ENCODE measurements at places on chromosomes 13 and 19.
A peak's percentile ranks its signal among the peaks of the same experiment; 100 is the strongest.

- peak; percentile 8 for DNase-seq
Observed at GRCh38 chr13:24747248-24748060, 16.5 kb upstream of the RNF17 start.

DNA sequence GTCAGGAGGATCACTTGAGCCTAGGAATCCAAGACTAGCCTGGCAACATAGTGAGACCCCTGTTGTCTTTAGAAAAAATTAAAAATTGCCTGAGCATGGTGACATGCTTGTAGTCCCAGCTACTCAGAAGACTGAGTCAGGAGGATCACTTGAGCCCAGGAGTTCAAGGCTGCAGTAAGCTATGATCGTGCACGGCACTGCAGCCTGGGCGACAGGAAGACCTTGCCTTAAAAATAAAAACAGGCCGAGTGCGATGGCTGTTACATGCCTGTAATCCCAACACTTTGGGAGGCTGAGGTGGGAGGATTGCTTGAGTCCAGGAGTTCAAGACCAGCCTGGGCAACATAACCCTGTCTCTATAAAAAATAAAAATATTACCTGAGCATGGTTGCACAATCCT is 5.4 kb downstream of the HNRNPUL1 start:
- no peak for DNase-seq

- no peak for DNase-seq
Observed at GRCh38 chr13:66341635-66342377, 888.3 kb downstream of the PCDH9 start.

DNA sequence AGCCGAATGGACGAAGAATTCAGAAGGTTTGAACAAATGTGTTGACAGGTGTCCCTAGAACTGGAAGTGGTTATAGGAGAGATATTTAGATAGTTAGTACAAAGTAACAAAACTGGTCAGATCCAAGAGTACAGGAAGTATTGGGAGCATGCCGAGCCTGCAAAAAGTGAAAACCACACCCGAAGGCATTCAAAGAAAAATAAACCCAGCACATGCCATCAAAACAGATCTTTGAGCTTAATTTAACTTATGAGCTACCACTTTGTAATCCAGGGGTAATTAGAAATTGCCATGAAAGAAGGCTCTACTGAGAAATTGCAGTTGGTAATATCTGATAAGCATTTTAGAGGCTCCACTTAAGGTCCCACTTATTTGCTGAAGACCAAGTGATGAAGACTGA is 214.2 kb downstream of the DNAJC15 start:
- DNase-seq = no peak

- DNase-seq = no peak
Observed at GRCh38 chr13:26585136-26585535, 27.7 kb downstream of the WASF3 start.

- DNase-seq = no peak
Observed at GRCh38 chr19:45340232-45340898, at the start of gene KLC3. Gene KLC3 (plus strand): TSS chr19:45340750. CDS start chr19:45345542, 4,792 bp downstream.

DNA sequence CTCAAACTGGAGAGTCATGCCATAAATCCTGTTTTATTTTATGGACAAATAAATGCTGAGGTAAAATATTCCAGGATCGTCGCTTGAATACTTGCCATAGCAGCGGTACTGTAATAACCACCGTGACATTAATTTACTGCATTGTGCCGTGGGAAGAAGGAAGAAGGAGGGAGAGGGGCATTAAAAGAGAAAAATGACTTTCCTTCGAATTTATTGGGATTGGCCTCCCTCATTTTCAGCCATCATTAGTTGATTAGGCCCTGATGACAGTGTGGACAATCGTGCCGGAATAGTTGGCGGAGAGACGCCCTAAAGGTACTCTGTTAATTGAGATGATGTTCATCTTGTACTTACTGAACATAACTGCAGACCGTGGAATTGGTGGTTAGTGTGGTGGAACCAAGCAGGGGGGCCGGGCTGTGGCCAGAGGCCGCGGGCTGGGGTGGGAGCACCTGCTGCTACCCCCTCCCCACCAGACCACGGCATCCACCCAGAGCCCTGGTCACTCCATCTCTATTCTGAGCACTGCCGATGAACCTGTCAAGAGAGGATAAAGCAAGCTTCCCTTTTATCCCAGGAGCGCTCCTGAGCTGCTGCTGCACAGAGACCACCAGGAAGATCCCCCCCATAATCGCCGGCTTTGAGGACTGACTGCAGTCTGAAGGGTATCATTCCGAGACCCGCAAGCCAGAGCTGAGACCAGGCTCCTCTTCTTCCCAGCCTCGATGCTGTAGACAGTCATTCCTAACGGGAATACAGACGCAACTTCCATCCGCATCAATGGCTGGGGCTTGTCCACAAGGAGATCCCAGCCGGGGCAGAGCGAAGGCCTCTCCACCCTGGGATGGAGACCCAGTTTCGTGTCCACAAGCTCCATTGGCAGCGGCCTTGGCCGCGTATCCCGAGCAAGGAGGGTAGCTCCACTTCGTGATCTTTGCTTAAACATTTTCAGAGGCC is 168.3 kb upstream of the TSHZ3 start:
- DNase-seq = no peak

GRCh38 chr13:105219651-105220050 is 1315.8 kb downstream of the EFNB2 start:
- no peak for DNase-seq

DNA sequence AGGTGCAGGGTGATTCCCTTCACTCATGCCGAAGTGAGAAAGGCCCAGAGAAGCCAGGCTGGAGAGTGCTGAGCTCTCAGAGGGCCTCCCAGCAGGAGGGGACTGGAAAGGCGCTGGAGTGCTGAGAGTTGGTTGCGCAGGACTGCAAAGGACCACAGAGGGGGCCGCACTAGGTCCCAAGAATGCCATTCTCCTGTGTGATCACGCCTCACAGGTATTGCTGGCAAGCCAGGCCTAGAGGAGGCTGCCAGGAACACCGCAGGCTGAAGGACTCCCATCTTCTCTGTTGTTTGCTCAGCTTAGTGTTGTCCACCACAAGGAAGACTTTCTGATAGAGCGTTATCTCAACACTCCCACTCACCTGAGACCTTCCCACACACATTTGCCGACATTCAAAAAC is 165.0 kb downstream of the FGF14 start:
- no peak for DNase-seq

- DNase-seq = no peak
Observed at GRCh38 chr19:23823952-23824389, 65.3 kb upstream of the ZNF681 start.

DNA sequence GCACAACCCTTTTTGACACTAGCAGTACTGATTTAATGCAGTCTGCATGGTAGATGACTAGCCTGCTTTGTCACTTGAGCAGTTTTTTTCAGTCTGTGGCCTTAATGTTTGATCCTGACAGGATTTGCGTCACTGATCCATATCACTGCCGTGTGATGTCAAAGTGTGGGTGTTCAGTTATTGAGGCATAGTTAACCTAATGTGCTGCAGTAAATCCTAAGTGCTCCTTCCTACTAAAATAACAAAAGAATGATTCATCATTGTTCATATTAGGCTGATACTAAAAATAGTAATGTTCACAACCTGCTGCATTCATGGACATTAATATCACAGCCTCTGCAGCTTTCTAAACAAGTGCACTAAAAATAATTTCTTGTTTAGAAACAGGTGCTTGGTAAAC is 121.9 kb upstream of the MLNR start:
- no peak for DNase-seq

DNA sequence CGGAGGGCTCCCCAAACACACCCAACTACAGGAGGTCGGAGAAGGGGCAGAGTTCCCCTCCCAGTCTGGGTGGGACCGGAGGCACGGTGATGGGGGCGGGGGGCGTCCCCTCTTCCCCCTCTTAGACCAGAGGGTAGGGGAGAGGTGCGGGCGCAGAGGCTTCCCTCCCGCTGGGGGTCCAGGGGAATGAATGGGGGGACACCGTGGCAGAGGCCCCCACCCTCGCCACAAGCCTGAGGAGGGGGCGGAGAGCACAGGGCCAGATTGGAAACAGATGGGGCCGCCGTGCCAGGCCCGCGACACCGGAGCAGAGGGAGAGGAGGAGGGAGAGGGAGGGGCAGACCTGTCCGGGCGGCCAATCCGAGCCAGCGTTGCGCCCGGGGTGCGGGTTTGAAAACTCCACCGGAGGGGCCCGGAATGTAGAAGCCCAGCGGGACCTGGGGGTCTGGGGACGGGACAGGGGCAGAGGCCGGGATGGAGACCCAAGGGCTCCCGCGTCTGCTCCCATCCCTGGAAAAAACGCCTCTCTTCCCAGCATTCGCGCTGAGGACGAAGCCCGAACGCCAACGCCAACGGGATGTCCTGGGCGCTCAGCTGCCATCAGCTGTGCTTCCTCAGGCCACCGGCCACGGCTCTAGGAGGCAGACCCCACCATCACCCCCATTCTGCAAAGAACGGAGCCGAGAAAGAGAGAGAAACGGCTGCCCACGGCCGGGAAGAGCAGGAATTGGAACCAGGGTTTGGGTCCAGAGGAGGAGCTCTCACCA is 46.8 kb downstream of the PTPRS start:
- no peak for DNase-seq

- DNase-seq = no peak
Observed at GRCh38 chr13:61156753-61157152, 258.9 kb downstream of the PCDH20 start.

DNA sequence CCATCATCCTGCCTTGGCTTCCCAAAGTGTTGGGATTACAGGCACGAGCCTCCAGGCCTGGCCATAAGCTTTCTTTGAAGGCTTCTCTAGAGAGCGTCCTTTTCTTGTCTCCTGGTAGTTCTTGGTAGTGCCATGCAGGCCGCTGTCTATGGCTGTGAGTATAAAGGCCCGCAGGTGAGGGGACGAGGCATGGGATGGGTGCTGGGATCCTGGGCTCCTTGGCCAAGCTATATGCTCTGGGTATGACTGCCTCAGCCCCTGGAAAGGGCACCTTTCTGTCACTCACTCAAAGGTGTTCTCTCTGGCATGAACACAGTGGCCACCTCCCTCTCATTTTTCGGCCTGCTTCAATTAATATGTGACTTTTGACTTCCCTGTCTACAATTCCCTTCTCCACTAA is 6.3 kb upstream of the ABCC4 start:
- no peak for DNase-seq

DNA sequence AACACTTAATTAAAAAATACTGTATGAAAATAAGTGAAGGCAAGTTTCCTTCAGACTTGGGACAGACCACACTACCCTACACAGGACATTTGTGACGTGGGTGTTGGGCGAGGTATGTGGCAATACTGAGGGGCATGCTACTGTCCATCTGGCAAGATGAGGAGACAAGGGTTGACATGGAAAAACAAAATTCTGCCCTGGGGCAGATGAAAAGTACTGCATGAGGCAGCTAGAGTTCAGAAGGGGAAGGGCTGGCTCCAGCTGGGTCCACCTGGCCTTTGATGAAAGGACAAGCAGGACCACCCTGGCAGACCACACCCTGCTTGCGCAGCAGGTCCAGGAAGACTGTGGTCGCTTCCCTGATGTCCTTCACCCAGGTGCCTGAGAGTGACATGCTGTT is 43.2 kb downstream of the LATS2 start:
- DNase-seq = no peak

GRCh38 chr13:67117010-67117550 is 113.1 kb downstream of the PCDH9 start:
- DNase-seq = no peak

Data from DMS79 (cell line).